ENCODE measurements at places on chromosomes 7 and 10. TPM values are rescaled to one million over a fixed set of nuclear protein-coding genes. Genes with fewer than 3 reads are reported as not detected.

Gene VPS41
- total RNA-seq, result 88.2 TPM

Gene PANK1
- total RNA-seq, result 9.1 TPM

Gene ECHDC3
- total RNA-seq, result 10.4 TPM

Gene FAM25C
- not detected for total RNA-seq

Gene GIMAP8
- not detected for total RNA-seq

Gene FAM25G
- not detected for total RNA-seq

Gene FAM13C
- total RNA-seq, result 10.7 TPM

Gene BAZ1B
- total RNA-seq, result 83.6 TPM

Gene ADCY1
- total RNA-seq, result 0.43 TPM

Gene ENTPD1
- total RNA-seq, result 0.32 TPM

Gene FKBP9
- total RNA-seq, result 300 TPM

All from articular chondrocyte of knee joint (primary cell).